ENCODE measurements at places on chromosomes 4 and X.
A peak's percentile ranks its signal among the peaks of the same experiment; 100 is the strongest.

- no peak for DNase-seq
Observed at GRCh38 chr4:8115203-8115520, 43.5 kb downstream of the ABLIM2 start.

DNA sequence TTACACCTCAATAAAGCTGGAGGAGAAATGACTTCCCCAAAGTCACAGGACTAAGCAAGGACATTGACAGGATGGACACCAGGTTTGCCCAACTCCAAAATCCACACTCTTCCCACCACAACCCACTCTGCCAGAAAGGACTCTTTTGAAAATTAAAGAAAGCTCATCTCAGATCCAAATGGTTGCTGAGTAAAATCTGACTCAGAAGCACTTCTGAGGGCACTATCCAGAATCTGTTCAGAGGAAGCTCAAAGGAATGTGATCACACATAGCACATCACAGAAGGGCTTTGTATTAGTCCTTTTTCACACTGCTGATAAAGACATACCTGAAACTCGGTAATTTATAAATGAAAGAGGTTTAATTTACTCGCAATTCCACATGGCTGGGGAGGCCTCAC lies 155.5 kb downstream of the RAB28 start:
- no peak for DNase-seq

DNA sequence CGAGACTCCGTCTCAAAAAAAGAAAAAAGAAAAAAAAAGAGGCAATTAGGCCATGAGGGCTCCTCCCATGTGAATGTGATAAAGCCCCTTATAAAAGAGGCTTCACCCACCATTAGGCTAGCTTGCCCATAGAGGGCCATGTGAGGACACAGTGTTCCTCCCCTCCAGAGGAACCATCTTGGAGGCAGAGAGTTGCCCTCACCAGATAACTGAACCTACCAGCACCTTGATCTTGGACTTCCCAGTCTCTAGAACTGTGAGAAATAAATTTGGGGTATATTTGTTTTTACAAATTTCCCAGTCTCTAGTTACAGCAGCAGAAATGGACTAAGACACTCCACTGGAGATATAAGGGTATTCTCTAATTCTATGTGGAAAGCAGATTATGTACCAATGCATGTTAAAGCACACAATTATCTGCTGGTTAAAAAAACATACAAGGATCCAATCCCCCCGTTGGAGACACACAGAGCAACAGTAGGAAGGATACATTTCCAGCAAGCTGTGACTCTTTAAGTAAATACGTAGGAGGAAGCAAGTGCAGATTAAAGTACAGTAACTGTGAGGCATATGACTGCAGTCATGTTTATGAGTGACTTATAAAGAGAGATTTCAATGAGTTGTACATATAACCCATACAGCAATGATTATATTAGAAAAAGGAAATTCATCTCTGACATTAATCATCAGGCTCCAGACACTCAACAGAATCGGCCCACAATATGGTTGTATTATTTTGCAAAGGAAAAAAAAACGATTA lies 21.4 kb downstream of the SH3RF1 start:
- DNase-seq: peak; percentile 46

GRCh38 chr4:16661813-16662212 lies 236.6 kb downstream of the LDB2 start:
- DNase-seq: no peak

DNA sequence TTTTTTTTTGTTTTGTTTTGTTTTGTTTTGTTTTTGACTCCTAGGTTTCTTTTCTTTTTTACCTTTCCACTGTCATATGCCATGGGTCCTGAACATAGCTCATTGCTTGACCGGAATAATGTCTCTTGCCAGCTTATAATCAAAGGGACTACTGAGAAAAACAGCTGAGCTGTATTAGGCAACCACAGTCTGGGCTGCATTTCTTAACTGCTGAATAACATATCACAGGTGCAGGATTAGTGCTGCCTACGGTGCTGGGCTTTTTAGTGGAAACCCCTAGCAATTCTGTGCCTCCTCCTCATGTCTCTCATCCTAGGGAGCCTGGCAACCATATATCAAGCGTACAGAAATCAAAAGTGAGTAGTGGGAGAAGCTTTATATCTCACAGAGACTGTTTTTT lies 333.5 kb downstream of the BMPR1B start:
- peak; percentile 65 for DNase-seq

GRCh38 chr4:3644849-3645627 lies 112.8 kb upstream of the LRPAP1 start:
- DNase-seq: peak; percentile 29

DNA sequence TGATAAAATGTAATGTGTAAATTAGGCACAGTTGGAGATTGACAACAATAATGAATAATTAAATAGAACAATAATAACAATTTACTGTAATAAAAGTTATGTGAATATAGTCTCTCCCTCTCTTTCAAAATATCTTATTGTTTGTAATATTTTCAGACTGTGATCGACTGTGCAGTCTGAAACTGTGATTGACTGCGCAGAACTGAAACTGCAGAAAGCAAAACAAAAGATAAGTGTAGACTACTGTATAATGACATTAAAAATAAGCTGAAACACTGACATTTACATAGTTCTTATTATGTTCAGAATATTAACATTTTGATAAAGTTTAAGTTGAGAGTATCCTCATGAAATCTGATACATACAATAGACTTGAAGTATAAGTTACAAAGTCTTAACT lies 371.0 kb downstream of the CCSER1 start:
- DNase-seq: no peak

GRCh38 chr4:28421221-28421620 lies 1560.6 kb downstream of the STIM2 start:
- DNase-seq: no peak

DNA sequence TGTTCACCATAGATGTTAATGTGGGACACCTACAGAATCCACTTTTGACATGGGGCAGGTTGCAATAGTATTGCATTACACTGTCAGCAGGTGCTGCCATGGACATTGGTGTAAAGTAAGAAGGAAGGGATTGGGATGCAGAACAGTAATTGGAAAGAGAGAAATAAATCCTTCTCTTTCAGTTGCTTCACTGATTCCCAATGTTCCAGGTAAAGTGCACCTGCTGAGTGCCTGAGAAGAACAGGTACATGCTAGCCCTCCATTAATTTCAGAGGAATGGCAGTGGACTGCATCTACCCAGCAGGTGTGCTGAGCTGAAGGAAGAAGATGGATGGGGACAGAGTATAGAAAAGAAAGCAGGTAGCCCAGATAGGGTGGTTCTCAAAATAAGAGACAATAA lies 248.5 kb downstream of the TENM3 start:
- DNase-seq: no peak

GRCh38 chrX:96591421-96591820 lies 93.2 kb upstream of the DIAPH2 start:
- DNase-seq: peak; percentile 15

DNA sequence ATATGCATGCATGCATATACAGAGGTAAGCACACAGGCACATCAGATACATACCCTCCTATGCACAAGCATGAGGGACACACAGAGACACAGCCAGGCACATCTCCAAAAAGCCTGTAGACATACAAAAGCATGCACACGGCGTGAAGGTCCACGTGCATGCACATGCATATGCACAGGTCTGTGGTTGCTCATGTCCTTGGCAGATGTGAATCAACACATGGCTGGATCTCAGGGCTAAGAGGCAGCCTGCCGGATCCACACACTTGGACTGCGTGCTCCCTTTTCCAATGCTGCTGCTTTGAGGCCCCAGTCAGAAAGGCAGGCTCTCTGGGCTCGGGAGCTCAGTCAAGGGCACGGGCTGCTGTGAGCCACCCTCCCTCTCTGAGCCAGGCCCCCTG lies 3.6 kb downstream of the STARD8 start:
- no peak for DNase-seq

- no peak for DNase-seq
Observed at GRCh38 chr4:148786699-148787098, 344.5 kb upstream of the NR3C2 start.

DNA sequence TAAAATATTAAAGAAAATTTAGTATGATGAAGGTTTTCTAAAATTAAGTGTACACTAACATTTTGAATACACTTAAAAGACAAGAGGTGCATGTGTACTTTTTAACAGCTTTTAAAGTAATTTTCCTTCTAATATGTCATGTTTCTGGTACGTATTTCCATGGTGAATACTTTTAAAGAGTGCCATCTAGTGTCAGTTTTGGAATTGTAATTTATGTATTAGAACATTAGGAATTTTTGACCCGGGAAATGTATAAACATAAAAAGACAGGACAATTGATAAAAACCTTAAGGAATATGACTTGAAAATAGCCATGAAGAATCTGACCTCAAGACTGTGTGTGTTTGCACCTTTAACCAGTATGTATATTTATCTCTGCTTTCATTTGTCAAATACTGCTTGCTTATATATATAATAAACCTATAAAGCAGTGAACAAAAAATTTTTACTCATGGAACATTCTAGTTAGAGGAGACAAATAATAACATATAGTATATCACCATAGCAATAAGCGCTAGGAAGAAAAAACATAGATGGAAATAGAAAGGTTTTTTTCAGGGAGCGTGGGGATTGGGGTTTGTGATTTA lies 7.2 kb downstream of the GSTCD start:
- peak; percentile 84 for DNase-seq

DNA sequence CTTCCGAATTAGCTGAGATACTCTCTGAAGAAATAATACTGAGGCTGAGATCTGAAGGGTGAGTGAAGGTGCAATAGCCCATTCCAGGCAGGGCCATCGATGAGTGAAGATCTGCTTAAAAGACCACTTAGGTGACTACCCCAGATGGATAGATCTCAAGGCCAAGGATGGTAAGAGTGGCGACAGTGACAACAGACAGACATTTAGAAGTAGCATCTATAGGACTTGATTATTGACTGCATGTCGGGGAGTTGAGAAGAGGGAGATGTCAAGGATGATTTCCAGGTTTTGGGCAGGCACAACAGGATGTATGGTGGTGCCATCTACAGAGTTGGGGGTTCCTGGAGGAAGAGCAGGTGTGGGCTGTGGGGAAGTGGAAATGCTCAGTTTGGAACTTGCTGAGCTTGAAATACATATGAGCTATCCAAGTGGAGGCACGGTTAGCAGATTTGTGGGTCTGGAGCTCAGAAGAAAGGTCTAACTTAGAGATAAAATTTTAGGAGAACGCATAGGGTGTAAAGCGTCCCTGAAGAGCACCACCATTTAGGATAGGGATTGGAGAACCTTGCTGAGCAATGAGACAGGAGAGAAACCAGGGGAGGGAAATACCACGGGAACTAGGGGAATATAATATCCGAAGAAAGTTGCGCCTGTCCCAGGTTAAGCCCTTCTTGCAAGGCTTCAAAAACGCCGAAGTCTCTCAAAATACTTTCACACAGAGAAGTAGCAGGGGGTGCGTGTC lies 688 bp downstream of the UFSP2 start:
- peak; percentile 21 for DNase-seq

DNA sequence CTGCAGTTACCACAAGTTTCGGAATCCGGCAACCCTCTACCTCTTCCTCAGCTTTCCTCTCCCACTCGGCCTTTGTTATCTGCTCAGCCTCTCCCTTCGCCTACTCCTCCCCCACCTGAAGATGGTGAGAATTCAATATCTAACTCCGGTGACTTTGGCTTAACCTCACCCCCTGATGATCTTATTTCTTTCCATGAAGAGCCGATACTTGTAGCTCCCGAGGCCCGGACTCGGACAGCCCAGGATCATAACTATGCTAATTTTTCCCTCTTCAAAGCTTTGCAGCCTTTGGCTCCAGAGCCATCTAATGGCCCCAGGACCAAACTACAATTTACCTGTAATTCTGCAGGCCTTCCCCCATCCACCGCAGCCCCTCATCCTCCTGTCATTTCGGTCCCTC lies 32.0 kb upstream of the MGST2 start:
- DNase-seq: peak; percentile 44

DNA sequence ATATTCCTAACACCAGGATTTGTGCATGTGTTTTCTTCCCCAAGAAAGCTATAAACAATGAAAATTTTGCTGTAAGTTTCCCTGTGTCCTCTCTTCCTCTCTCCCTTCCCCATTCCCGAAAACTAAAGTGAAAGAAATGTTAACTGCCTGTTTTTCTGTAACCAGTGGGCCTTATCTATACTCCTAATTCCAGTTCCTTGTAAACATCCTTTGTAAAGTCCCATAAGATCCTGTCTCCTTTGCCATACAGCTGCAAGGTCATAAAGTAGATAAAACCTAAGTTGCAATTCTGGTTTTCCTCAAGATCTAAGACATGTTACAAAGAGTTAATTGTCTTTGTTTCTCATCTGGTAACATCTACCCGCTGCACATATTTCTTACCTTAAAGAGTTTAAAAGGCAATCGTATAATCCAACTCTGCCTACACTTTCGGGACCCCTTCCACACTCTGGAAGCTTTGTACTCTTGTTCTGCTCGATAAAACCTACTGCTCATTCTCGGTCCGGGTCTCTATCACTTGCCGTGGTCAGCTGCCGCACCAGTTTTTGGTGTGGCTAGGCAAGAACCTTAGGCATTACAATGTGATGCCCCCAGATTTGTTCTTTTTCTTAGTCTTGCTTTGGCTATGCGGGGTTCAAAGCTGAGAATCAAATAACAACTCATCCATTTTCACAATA lies 20.5 kb downstream of the UGT2B7 start:
- no peak for DNase-seq

DNA sequence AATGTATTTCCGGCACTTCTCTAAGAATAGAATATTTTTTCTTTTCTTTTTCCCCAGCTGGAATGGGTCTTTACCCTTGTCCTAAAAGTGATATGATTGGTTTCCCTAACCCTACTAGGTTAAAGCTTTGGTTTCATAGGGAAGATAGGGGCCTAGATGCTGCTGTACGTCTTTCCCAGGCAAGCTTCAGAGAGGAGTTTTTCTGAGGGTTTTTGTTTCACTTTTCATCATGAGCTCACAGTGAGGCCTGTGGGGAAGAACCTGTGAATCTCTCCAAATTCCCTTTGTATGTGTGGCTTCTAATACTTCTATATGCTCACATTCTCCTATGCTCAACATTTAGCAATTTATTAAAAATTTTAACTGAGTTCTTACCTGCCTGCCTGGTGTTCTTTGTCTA lies 320.0 kb upstream of the PCDH18 start:
- DNase-seq: no peak

DNA sequence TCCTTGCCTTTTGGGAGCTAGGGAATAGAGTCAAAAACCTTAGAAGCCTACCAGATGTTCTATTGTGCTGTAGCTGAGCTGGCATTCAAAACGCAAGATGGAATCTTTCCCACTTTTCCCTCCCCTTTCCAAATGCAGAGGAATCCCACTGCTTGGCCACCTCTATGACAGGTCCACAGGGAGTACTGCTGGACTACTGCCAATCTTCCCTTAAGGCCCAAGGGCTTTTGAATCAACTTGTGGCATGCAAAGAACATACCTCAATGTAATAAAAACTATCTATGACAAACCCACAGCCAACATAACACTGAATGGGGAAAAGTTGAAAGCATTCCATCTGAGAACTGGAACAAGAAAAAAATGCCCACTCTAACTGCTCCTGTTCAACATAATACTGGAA lies 139.2 kb upstream of the AGTR2 start:
- no peak for DNase-seq
